CD4-positive, alpha-beta memory T cell (primary cell): ENCODE measurements at places on chromosomes 2 and 18. TPM values are rescaled to one million over a fixed set of nuclear protein-coding genes. Genes with fewer than 3 reads are reported as not detected.

Gene TIMM21
- total RNA-seq, result 23.6 TPM

Gene ZDBF2
- 21.4 TPM for total RNA-seq

Gene SLC30A3
- total RNA-seq, result not detected

Gene SCTR
- not detected for total RNA-seq

Gene NABP1
- 111 TPM for total RNA-seq

Gene CCDC74B
- total RNA-seq, result 0.30 TPM

Gene SKA1
- total RNA-seq, result 0.28 TPM

Gene MALL
- total RNA-seq, result not detected

Gene CHST9
- total RNA-seq, result not detected

Gene MOCOS
- not detected for total RNA-seq

Gene CLASP1
- total RNA-seq, result 68.7 TPM

Gene RAB6D
- not detected for total RNA-seq

Gene SERPINB12
- total RNA-seq, result not detected

Gene TUBB6
- total RNA-seq, result 1.9 TPM

Gene QPCT
- total RNA-seq, result 1.2 TPM

Gene CFAP53
- 1.4 TPM for total RNA-seq

Gene GNAL
- total RNA-seq, result 0.33 TPM

Gene ELMOD3
- total RNA-seq, result 29.8 TPM

Gene RESP18
- not detected for total RNA-seq

Gene STON1
- total RNA-seq, result 3.1 TPM

Gene FIGLA
- not detected for total RNA-seq

Gene RBMS1
- 101 TPM for total RNA-seq

Gene MPV17
- 89.3 TPM for total RNA-seq

Gene KCNIP3
- total RNA-seq, result not detected

Gene SERPINB2
- total RNA-seq, result 1.7 TPM

Gene IL36RN
- total RNA-seq, result not detected

Gene ERCC3
- total RNA-seq, result 59.2 TPM

Gene SUPT7L
- 48.5 TPM for total RNA-seq

Gene GCKR
- not detected for total RNA-seq

Gene TUBA3E
- total RNA-seq, result not detected

Gene PKP4
- total RNA-seq, result 35.0 TPM

Gene COL3A1
- total RNA-seq, result not detected

Gene IGFBP2
- not detected for total RNA-seq

Gene LGALSL
- total RNA-seq, result not detected

Gene DSG3
- not detected for total RNA-seq

Gene CHRND
- total RNA-seq, result not detected

Gene DGUOK
- total RNA-seq, result 55.5 TPM

Gene ASAP2
- total RNA-seq, result not detected

Gene PIEZO2
- total RNA-seq, result not detected

Gene FKBP1B
- total RNA-seq, result 0.58 TPM

Gene ZSWIM2
- not detected for total RNA-seq

Gene RTKN
- not detected for total RNA-seq

Gene PAX8
- total RNA-seq, result 2.3 TPM

Gene CUL3
- 85.3 TPM for total RNA-seq

Gene GPR55
- total RNA-seq, result 8.1 TPM

Gene ACVR1C
- total RNA-seq, result 6.3 TPM

Gene KRTCAP3
- total RNA-seq, result 23.6 TPM

Gene CRYGC
- not detected for total RNA-seq

Gene PSD4
- 100.0 TPM for total RNA-seq

Gene CPLX4
- not detected for total RNA-seq

Gene LRRTM1
- total RNA-seq, result not detected

Gene PSMA8
- 0.75 TPM for total RNA-seq
